ENCODE measurements at places on chromosomes 6 and 20.

- DNase-seq: peak; percentile 18
Measured at GRCh38 chr6:16278048-16278724, 39.8 kb downstream of the GMPR start.

GRCh38 chr6:83873869-83874268 is 14.4 kb downstream of the CYB5R4 start:
- DNase-seq: no peak

GRCh38 chr6:42113936-42114636 is 28.3 kb downstream of the C6orf132 start:
- no peak for DNase-seq

DNA sequence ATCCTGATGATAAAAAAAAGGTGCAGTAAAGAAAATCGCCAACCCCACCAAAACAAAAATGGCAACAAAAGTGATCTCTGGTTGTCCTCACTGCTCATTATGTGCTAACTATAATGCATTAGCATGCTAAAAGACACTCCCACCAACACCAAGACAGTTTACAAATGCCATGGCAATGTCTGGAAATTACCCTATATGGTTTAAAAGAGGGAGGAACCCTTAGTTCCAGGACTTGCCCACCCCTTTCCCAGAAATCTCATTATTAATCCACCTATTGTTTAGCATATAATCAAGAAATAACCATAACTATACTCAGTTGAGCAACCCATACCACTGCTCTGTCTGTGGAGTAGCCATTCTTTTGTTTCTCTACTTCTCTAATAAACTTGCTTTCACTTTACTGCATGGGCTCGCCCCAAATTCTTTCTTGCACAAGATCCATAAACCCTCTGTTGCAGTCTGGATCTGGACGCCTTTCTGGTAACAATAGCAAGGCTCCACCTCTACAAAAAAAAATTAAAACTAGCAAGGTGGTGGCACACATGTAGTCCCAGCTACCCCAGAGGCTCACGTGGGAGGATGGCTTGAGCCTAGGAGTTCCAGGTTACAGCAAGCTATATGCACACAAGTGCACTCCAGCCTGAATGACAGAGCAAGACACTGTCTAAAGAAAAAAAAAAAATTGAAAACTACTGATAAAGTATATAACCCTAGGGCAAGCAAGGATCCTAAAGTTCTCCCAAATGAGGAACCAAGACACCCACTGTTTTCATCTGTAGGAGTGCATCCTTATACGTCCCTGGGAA is 278.8 kb upstream of the JARID2 start:
- no peak for DNase-seq

DNA sequence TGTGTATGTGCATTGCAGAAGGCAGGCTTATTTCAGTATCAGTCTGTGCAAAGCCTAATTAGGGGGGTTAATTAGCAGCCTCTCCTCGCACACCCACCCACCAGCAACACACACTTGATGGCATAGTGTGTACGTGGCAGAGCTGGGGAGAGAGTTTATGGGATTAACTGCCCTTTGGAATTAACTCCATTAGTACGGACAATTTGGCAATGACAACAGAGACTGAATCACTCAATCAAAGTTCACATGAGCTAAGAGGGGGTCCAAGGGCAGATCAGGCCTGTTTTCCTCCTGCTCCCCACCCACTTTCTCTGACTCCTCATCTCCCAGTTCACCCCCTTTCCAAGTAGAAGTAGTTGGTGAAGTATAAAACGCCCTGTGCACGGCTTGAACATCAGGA is 69.5 kb downstream of the LRFN2 start:
- DNase-seq: no peak

- no peak for DNase-seq
Measured at GRCh38 chr20:23998392-23998791, 9.8 kb upstream of the GGTLC1 start.

- no peak for DNase-seq
Measured at GRCh38 chr20:33781133-33781532, 30.0 kb upstream of the CHMP4B start.

- DNase-seq: no peak
Measured at GRCh38 chr6:38039502-38039901, 220.0 kb downstream of the ZFAND3 start.

DNA sequence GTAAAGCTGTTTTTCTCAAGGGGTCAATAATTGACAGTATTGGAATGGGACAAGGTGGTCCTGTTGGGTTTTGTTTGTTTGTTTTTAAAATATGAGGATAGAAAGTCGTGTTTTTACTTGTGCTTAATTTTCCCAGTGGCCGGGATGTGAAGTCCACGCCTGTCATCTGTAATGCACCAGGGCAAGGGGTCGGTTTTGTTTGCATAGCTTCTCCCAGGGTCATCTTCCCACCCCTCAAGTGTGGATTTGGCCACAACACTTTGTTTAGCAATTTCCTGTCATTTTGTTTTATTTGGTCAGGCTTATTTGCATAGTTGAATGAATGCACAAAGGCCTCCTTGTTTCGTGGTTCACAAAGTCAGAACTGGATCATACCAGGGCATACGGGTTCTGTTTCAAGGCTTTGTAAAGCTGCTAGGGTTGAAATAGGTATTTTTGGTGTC is 29.8 kb downstream of the SYNJ2 start:
- no peak for DNase-seq

DNA sequence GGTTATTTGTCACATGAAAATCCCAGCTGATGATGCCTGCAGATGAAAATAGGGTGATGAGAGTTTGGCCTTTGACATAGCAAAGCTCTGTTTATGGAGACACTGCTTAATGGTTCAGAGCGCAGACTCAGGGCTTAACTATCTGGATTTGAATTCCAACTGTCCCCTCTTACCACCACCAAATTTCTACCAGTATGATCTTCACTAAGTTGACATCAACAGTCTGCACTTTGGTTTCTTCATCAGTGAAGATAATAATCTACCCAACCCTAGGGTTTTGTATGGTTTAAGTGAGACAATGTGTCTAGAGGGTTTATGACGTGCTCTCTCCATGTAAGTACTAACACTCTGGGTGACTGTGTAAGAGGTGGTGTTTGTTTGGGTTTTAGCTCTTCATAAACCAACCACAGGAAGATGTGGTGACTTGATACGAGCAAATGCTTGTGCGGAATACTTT is 151.4 kb upstream of the TNFAIP3 start:
- DNase-seq: no peak

DNA sequence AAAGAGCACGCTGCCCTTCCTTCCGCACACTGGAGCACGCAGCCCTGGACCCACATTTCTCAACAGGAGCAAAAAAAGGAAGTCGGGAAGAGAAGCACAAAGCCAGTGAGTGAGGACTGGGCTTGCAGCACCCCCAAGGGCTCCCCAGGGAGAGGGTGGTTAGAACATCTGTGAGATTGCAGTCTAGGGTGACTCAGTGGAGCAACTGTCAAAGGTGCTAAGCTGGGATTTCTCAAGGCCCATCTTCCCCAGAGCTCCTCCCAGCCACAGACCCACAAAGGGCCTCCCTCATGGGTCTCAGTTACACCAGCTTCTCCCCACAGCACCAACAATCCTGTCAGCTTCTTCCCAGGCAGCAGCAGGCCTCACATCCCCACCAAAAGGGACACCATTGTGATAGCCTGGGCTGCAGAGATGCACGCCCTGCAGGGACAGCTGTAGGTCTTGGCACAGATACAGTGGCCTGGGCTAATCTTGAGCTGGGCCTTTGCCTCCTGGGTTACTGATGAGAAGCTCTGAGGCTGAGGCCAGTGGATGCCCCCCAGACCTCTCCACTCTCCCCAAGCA is 39.6 kb upstream of the CD93 start:
- DNase-seq: no peak

DNA sequence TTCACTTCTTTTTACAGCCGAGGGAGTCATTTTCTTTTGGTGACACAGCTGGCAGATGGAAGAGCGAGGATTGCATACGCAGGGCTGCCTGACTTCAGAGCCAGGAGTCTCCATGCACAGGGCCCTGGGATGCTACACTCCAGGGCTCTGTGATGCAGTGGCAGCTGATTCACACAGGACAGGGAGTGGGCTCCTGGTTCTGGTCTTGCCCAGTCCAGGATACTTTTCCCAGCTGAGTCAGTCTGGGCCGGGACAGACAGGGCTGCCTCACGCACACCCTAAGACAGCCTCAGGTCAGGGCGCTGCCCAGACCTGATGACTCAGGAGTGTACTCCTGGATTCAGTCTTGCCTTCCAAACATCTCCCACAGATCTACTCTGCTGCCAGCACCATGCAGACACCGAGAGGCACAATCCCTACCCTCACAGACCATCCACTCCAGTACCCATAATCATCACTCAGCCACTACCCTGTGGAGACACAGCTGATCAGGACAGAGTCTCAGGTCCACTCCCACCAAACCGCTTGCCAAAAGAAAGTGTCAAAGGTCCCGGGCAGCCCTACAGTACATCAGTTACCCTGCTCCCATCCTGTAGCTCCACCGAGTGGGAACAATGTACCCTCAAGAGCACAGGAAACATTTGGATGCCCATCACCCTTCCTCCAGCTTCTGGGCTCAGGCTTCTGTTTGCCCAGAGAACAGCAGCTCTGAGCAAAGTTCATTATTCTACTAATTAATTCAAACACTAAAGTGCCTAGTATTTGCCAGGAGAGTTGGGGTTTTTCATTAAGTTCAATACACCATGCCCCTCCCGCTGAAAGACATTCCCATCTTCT is 11.5 kb downstream of the SDC4 start:
- no peak for DNase-seq

DNA sequence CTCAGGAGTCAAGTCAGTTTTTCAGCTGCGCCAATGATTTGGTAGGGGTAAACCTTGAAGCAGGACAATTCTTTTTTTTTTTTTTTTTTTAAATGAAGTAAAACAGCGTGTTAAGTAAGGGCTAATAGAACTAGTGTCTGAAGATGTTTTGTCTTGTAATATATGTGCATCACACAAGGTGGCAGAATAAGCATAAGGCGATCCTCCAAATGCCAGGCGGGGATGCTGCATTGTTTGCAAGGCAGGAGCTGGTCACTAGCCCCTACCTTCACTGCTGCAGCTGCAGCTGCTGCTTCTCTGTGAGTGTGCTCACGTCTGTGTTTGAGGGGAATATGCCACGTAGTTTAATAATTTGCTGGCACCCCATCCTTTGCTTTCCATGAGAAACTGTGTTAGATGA is 272.7 kb upstream of the MAP3K7 start:
- peak; percentile 20 for DNase-seq

DNA sequence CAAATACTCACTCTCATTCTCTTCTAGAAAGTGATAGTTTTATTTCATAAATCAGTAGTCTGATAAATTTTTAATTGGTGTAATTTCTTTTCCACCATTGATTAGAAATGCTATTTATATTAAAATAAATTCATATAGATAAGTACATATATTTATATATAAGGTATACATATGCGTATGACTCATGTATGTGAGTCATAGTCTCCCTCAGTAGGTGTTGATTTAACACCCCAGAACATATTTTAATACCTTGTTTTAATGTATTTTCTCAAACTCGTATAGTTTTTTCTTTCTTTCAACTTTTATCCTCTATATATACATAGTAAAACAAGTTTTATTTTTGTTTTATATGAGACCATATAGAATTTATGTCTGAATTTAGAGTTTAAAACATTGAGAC is 130.4 kb downstream of the PLG start:
- DNase-seq: no peak

GRCh38 chr6:150272264-150272975 is 96.4 kb upstream of the IYD start:
- DNase-seq: no peak

DNA sequence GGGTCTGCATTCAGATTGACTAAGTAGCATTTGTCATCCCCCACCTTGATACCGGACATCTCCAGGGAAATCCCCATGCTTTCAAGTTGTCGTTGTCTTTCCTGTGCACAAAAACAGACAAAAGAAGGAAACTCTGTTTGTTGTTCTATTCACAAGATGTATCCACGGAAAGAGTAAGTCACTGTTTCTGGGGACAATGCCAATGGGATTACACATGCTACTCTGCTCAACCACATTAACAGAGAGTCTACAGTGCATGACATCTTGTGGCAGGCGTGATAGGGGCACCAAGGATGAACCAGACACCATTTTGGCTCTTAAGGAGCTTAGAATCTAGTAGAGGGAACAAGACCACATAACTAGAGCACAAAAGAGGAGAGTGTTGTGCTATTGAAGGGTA is 124.4 kb upstream of the NUP153 start:
- DNase-seq: no peak

- DNase-seq: no peak
Measured at GRCh38 chr6:143328876-143329275, 121.6 kb downstream of the ADAT2 start.

DNA sequence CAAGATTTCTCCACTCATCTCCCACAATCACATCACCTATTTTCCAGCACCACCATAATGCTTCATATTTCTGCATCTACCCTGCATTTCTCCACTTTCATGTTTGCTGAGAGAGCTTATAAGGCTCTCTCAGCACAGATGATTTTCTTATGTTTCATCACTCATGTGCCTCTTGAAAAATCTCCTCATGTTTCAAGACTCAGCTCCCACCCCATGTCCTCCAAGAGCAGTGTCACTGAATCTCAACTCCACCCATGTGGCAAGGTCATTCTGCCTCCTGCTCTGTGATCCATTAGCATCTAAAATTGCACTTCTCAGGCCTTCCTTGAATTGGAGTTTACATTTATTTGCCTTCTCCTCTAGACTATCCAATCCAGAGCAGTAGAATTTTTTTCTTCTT is 178.7 kb upstream of the IRAK1BP1 start:
- DNase-seq: no peak

GRCh38 chr20:17304774-17305173 is 77.9 kb downstream of the PCSK2 start:
- no peak for DNase-seq

DNA sequence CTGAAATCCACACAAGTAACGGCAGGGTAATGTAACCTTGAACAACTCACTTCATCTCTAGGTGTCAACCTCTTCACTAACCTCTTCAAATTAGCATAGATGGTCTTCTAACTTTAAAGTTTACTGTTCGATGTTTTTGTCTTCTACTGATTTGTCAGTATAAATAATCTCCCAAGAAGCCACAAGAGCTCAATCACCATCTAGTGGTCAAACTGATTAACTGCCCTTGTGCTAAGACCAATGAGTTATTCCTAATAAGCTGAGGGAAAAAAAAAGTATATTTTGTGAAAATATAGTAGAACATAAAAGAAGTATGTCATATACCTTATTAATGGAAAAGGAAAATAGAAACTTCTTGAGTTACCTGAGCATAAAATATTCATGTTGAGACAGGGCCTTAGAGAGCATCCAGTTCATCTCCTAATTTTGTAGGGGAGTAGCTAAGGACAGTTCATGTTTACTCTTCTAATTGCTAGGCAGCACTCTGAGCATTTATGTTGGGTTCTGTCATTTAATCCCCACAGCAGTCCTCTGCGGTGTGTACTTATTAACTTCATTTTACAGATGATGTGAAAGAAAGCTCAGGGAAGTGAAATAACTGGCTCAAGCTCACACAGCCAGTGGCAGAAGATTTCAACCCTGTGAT is 317.1 kb downstream of the ESR1 start:
- DNase-seq: peak; percentile 41

GRCh38 chr6:98484696-98485095 is 349.7 kb upstream of the POU3F2 start:
- no peak for DNase-seq

DNA sequence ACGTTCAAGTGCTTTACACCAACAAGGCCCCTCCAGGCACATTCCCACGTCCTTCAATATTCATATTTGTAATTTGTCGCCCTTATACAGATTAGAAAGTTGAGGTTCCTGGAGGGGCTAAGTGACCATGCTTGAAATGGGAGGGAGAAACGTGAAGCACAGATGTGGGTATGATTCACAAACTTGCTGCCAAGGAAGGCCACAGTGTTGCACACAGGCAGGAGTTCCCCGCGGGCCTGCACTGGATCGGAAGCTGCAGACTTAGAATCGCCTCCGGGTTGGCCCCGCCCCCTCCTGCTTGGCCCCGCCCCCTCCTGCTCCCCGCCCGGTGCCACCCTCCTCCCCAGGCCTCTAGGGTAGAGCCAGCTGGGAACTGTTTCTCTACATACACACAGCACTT is 58.2 kb upstream of the QKI start:
- no peak for DNase-seq
